ENCODE measurements at places on chromosomes 5 and 9.

GRCh38 chr9:129596541-129597331, 24.2 kb downstream of the C9orf50 start:
- no peak for DNase-seq

GRCh38 chr5:43573058-43573457, 16.2 kb upstream of the PAIP1 start:
- no peak for DNase-seq

GRCh38 chr9:74330487-74331214, 166.5 kb upstream of the RORB start:
- no peak for DNase-seq

DNA sequence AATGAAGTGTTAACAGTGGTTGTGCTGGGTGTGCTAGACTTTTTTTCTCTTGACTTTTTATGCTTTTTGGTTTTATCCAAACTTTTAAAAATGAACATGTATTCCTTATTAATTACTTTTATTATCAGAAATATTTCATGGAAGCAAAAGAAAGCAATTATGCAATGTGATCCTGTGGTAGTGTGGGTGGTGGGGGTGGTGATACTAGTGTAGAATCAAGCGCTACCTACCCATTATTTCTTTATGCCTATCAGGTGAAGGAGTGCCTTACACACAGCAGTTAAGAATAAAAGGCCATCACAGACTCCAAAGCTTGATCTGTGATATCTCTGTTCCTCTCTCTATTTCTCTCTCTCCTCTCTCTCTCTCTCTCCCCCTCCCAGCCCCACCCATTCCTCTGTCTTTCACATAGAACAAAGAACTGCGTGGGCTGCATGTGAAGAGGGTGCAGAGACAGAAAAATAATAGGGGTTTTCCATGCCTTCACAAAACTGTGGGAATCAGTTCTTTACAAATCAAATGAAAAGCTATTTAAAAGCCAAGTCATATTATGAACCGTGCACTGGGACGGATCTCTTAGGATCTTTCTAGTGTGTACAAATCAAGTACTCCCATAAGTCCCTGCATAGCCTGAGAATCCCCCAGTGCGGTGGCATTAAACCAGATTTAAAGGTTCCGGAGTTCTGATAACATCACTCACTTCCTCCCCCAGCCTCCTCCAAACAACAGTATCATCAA, 351.2 kb downstream of the RAB3C start:
- no peak for DNase-seq

DNA sequence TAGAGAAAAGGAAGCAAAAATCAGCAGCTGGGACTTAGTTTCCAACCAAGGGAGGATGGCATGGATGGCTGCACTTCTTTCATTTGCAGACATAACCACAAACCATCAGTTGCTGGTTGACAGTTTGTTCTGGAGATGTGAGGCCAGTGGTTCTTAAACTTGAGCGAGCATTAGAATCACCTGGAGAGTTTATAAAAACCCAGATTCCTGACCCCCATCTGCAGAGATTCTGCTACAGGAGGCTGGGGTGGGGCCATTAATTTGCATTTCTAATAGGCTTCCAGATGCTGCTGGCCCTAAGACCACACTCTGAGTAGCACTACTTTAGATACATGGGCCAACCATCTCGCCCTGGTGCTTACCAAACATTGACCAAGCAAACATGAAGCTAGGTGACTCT, 60.8 kb downstream of the MARCHF3 start:
- no peak for DNase-seq

DNA sequence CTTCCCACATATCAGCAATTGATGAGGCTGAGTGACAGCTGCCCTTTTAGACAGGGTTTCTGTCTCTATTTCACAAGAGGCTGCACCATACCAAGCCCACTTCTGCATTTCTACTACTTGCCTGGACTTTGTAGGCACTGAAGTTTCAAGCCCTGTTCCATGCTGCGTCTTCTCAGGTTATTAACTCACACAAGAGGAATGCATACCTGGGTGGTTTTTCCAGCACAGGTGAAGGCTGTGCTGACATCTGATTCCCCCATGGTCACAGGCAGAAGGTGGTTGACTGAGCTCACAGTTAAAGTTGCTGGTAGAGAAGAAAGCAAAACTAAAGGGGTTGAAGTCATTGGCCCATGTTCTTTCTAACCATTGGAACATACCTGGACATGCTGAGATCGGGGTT, 86.6 kb downstream of the MAMDC2 start:
- no peak for DNase-seq

DNA sequence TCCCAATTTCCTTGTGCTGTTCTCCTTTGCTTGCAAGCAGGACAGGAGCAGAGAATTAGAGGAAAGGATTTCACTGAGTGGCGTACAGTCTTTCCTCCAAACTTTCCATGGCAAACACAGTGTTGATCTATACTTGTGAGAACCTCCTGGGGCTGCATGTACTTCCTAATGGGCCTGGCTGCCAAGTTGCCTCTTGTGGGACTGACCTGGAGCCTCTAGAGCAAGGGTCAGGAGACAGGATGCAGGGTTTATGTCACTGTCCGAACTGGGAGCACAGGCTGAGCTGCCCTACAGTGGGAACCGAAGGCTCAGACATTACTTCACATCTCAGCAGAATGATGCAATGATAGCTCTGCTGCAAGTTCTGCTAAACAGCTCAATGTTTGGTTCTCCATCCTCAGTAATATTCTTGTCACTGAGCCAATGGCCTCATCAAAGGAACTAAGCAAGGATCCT, 102.3 kb downstream of the ENC1 start:
- no peak for DNase-seq

DNA sequence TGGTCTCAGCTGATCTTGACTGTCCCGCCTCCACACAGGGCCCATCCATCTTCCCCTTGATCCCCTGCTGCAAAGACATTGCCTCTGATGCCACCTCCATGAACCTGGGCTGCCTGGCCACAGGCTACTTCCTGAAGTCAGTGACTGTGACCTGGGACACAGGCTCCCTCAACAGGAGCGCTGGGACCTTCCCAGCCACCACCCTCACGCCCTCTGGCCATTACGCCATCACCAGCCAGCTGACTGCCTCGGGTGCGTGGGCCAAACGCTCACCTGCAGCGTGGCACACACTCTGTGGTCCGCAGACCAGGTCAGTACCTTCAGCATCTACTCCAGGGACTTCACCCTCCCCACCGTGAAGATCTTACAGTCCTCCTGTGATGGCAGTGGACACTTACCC, 71.9 kb downstream of the INSL6 start:
- DNase-seq, result no peak

GRCh38 chr5:57987552-57987951, 472.3 kb downstream of the PLK2 start:
- DNase-seq, result no peak

DNA sequence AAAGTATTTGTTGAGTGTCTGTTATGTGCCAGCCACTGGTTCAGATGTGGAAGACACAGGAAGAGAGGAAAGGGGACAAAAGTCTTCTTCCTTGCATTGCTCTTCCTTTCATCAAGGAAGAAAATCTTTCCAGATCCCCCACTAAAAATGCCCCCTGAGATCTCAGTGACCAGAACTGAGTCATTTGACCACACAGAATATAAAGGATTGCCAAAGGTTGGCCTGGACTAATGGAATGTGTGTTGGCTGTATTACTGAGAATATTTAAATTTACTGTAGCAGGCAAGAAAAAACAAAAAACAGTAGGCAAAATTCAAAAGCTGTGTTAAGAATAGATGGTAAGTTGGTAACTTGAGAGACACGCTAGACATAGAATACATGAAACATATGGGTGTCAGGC, 10.0 kb upstream of the SEPTIN8 start:
- DNase-seq, result no peak

DNA sequence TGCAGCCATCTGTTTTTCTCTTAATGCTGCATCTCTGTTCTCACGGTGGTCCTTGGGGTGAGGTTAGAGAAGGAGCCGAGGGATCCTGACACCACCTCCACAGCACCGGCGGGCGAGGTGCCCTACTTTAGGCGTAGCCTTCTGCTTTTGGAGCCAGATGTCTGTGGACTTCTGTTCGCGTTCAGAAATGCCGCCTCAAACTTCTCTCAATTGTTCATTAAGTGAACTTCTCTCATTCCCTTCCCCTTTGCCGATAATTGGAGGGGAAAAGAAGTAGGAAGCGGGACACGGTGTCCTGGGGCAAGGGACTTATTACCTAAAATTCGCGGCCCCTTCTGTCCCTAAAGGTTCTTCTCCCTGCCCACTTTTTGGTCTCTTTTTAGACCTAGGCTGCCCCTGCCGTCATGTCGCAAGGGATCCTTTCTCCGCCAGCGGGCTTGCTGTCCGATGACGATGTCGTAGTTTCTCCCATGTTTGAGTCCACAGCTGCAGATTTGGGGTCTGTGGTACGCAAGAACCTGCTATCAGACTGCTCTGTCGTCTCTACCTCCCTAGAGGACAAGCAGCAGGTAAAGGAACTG, 455 bp downstream of the KIF20A start:
- DNase-seq, result no peak

DNA sequence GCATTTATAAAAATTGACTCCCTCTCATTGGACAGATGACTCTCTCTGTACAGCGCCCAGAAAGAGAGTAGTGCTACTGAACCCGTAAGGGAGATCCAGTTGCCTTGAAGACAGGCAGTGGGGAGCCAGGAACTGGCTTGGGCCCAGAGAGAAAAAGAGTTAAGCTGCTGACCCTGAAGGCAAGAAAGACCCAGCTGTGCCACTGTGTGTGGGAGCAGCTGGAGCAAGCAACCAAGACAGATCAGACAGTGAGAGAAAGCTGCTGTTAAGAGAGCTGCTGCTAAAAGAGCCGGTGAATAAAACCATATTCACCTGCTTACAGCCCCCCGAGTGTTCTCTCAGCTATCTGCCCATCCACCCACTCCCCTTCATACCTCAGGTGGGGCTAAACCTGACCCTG, 149.7 kb upstream of the ADAMTS16 start:
- DNase-seq, result no peak

DNA sequence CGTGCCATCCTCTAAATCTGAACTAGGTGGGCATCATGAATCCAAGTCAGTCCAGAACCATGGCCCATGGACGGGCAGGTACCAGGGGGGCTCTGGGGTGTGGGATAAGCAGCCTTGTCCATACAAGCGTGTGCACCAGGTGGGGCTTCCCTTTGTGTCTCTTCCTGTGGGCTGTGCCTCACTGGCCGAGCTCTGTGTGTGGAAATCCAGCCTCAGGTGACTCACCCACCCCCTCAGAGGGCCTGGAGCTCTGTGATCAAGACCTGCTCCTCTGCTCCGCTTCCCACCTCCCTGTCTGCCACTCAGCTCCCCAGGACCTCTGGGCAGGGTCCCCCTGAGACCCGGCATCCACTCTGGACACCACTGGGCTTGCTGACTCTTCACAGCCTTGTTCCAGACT, 33.0 kb downstream of the GADD45G start:
- DNase-seq, result no peak

DNA sequence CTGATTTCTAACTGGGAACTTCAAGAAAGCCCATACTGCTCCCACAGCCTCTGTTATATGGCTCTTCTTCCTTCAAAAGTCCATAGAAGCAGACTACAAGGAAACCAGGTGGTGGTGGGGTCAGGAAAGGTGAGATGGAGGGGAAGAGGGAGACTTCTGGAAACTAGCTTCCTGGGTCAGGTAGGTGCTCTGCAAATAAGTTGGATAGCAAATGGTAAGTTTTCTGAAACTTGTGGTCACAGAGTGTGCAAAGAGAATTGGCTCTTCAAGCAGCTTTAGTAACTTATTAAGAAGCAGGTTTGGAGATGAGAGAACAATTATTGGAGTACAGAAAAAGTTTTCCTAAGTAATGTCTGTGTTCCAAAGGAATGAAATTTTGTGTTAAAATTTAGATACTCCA, 316.9 kb downstream of the ADGRV1 start:
- no peak for DNase-seq

DNA sequence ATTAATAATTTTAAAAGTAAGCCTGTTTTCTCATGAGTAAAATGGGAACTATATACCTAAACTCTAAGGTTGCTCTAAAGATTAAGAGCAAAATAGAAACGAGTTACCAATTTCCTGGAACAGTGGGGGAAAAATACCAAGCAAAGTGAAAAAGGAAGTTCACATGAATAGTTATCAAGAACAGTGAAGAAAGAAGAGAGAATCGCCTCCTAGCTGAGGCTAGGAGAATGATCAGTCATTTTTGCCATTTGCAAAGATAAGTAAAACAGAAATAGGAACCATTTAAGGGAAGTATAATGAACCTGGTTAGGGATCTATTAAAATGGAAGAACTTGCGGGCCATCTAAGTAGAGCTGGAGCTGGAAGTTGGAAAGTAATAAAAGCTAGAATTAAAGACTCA, 50.7 kb downstream of the P4HA2 start:
- DNase-seq, result no peak

DNA sequence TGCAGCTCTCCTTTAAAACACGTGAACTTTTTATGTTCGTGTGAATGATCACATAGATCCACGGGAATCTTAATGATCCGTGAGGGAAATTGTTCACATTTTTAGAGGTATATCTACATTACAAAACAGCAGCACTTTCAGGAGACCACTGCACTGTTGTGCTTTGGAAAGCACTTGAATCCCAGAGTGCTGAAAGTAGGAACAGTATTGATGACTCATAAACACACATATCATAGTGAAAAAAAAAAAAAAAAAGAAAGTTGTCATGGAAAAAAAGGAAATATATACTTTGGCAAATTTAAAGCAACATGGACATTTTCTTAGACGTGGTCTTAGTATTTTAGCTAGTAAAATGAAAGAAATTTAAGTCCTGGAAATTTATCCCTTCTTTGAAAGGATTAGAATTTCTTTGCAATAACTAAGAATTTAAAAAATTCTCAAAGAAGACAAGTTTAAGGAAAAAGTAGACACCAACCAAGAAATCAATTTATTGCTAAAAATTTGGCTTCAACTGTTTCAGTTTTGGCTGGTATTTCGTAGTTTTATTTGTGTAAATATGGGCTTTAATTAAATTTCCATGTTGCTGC, 55.4 kb downstream of the ADGRV1 start:
- no peak for DNase-seq

DNA sequence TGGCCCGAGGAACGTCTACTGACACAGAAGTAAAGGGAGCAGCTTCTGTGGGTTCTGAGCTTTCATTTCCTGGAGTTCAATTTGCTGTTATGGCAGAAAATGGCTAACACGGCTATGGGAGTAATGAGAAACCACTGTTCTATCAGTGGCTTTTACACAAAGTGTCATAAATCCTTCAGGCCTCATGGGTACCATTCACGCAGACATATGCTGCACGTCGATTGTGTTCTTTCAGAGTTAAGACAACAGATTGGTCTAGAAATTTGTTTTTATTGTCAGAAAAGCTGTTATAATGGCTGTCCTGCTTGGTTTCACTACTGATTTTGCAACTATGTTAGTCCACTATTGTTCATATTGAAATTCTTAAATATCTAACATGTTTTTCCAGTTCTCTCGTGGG, 135.4 kb downstream of the ALDH1A1 start:
- no peak for DNase-seq

Measured in globus pallidus (tissue), 1 donor.